ENCODE measurements at places on chromosomes 11 and 22.
A peak's percentile ranks its signal among the peaks of the same experiment; 100 is the strongest.

DNA sequence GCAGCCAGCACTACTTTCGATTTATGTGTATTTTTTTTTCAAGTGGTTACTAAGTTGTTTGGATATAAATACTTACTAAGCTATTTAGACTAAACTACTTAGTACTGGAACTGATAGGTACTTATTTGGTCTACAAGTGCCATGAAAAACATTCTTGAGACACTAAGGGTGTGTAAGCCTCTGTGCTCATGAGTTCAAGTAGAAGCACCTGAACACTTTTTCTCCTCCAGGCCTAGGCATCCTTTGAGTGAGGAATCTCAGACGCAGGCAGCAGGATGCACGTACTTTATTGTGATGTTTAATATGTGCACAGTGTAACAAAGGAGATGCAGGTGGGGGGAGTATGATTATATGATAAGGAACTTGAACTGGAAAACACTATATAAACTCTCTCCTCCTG, 7.8 kb downstream of the TESMIN start:
- DNase-seq: no peak

DNA sequence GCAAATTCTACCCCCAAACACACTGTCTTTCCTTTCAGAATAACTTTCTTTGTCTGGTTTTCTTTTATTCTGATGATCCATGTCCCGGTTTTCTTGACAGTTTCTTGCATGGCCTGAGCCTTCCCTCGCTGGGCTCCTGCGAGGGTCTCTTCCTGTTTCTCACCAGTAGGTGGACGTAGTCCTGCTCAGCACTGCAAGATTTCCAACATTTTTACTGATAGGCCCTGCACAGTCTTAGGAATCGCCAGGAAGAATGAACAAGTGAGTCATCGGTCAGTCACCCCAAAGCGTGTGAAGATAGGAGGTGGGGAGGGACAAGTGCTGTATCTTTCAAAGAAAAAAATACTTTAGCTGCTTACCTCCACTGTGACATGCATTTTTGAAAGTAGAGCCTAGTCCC, 16.9 kb upstream of the KIRREL3 start:
- DNase-seq: no peak

- DNase-seq: no peak
Observed at GRCh38 chr11:9396310-9396709, 11.9 kb downstream of the IPO7 start.

DNA sequence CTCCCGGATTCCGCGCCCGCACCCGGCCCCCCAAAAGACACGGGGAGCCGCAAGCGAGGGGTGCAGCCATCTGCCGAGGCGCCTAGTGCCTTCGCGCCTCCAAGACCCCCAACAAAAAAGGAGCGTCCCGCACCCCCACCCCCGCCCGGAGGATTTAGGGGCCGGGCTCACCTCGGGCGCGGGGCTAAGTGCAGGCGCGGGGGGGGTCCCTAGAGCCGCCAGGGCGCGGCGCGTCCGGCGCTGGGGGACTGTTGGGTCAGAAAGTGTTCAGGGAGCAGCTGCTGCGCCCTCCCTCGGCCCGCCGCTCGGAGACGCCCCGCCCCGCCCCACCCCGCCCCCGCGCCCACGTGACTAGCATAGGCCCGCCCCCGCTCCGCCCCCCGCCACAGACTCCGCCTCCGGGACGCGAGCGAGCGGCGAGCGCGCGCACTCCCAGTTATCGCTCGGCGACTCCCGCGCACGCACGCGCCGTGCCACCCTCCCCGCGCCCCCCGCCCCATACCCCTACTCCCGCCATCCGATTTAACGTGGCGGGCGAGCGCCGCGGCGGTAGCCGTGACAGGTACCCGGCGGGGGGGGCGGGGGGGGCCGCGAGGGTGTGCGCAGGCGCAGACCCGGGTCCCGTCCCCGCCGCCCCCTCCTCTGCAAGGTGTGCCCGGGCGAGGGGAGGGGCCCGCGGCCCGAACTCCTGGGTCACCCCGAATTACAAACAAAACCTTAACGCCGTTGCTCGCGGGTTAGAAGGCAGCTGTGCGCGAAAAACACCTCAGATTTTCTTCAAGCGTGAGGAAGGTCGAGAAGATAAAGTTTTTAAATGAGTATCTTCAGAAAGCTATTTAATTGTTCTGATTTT, 56.2 kb downstream of the KCNJ4 start:
- DNase-seq: peak; percentile 51

DNA sequence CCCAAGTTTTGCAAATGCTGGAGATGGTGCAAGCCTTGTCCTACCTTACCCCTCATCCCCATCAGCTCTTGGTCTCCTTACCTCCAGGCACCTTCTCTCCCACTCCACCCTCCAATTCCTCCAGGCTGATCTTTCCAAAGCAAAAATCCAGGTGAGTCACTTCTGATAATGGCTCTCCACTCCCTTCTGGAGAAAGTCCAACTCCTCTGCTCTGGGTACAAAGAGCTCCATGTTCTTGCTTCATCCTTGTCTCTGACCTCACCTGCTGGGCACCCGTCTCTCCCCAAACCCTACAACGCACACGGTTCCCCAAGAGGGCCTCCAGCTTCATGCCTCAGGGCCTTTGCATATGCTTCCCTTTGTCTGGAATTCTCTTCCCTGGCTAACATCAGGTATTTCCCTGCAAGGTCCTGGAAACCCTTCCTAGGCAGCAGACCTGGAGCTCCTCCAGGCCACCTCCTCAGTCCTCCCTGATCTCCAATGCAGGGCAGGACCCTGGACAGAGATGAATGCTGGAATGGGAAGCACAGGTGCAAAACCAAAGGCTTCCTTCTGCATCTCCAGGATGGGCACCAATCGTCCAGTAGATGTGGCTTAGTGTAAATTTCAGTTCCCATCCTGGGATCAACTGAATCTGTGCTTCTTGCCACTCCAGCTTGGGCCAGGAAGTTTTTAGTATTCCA, 22.7 kb downstream of the IFT27 start:
- DNase-seq: no peak

DNA sequence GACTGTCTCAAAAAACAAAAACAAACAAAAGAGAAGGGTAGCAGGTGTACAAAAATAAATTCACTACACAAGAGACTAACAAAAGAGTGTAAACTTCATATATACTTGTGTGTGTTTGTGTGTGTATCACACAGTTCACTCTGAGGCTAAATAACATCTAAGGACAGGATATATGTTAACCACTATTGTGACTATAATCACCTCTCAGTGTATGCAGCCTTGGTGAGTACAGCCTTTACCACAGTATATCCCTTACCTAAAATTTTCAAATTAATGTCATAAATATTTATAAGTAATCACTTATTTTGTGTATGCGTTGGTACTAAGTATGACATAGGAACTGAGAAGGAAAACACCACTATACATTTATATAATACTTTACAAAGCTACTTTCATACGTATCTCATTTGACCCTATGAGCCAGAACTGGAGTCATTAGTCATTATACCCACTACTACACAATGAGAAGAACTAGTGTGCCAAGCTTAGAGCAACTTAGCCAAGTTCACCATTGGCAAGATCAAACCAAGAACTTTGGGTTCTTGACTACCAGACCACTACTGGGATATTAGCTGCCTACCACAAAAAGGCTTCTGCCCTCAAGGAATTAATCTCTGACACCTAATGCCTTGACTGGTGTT, 116.7 kb downstream of the SGSM3 start:
- DNase-seq: no peak

DNA sequence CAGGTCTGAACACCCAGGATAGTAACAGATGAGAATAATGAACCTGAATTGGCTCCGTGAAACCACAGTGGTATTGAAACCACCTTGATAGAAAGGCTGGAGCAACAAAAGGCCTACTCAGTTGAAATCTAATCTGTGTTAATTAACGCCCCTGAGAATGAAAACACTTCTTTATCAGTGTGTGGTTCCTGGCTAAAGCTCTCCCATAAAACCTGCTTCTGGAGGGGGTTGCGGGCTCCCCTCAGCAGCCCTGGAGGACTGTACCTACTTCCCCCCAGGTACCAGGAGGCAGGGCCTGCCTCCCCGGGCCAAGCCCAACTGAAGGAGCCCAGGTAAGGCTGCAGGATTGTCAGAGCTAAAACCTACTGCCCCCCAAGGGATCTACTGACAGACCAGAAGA, 54.6 kb downstream of the PLEKHA7 start:
- DNase-seq: peak; percentile 75

DNA sequence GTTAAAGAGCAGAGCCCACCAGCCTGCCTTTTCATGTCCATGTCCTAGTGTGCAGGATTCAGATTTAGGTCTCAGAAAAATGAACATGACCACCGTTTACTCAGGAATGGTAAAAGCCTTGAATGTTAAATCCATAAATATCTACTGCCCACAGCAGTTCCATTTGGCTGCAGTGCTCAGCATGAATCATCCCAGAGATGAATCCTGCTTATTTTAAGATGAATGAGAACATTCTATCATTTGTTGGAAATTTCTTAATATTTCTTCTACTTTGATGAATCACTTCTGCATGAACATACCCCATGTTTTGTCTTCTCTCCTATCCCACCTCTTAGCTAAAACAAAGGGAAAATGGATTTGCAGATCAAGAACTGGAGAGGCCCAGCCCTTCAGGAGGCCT, 47.5 kb upstream of the AQP11 start:
- no peak for DNase-seq

DNA sequence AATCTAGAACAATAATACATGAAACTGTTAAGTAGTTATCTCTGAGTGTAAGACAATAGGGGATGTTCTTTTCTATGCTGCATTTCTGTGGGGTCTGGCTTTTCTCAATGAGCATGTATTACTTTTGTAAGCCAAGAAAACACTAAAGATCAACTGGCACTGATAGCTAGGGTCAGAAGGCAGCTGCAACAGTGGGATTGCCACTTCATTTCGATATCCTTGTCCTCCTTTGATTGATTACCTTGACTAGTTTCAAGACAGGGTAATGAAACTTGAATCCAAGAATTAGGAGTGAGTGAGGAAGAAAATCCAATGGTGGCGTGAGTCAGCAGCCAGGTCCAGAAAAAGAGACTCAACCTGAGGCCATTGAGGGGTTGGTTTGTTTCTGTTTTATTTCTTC, 46.5 kb downstream of the FEZ1 start:
- no peak for DNase-seq

GRCh38 chr11:76806608-76807205, 23.6 kb downstream of the TSKU start:
- no peak for DNase-seq

- DNase-seq: no peak
Observed at GRCh38 chr11:119673052-119673758, 55.8 kb downstream of the NECTIN1 start.

- no peak for DNase-seq
Observed at GRCh38 chr22:31866918-31867317, 77.4 kb upstream of the YWHAH start.

- DNase-seq: no peak
Observed at GRCh38 chr11:35047179-35047578, 91.8 kb upstream of the CD44 start.

DNA sequence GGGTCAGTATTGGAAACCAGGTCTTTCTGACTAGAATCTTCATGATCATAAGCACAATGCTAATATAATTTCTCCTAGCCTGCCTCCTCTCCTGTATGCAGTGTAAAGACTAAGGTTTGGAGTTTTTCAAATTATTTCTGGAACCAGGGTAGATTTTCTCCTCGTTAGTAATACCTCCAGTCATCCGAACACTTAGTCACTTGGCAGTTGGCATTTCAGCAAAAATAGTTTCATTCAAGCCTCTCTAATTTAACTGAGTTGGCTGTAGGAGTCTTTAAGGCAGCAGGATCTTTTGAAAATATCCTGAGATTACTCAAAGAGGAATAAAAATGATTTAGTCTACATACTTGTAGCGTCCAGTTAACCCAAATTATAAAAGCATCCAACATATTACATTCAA, 6.3 kb downstream of the TYR start:
- no peak for DNase-seq

- peak; percentile 26 for DNase-seq
Observed at GRCh38 chr11:68843703-68844312, 2.1 kb upstream of the CPT1A start.

GRCh38 chr11:73538381-73538872, 59.5 kb downstream of the FAM168A start:
- no peak for DNase-seq

DNA sequence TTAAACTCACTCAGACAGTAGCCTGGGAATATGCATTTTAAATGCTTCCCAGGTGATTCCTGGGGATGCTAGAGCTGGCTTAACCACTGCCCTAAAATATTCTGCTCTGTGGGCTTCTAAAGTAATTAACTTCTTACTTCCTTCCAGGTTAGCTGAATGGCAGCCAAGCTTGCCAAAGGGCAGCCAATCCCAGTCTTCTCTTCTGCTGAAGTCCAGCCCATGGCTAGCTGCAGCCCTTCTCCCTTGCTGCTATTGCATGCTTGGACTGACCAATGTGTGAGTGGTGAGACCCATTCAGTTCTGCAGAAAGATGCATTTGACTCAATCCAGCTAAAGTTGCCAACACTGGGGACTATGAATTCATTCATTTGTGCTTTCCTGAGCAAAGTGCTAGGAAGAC, 411.9 kb downstream of the SOX6 start:
- DNase-seq: no peak

DNA sequence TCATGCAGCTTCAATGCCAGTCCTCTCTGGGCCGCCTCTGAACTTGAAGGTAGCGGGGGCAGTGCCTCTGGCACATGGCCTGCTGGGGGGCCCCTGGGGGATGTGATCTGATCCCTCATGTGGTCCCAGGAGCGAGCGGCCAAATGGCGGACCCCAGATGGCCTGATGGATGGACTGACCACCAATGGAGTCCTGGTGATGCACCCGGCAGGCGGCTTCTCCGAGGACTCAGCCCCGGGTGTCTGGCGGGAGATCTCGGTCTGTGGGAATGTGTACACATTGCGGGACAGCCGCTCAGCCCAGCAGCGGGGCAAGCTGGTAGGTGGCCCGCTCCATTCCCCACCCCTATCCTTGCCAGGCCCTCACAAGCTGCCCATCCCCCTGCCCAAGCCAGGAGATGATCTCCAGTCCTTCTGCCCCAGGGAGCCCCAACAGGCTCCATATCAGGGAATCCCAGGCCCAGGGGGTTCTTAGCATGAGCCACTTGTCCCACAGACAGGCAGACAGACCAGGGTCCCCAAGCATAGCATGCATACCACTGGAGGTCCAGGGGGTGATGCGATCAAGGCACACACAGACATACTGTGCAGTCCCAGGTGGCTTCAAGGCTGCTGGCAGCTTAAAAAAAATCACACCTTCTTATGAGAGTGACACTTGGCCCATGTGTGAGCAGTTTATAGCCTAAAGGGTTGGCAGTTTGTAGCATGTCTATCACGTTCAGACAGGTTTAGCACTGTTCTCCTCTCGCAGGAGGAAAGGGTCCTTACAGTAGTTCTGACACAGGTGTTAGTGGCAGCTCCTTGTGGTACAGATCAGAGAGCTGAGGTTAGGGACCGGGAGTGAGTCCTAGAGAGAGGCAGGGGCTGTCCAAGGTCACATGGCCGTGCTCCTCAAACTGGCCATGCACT, 6.4 kb upstream of the DPP3 start:
- no peak for DNase-seq
